ENCODE measurements at places on chromosomes 4 and X. TPM values are rescaled to one million over a fixed set of nuclear protein-coding genes. Genes with fewer than 3 reads are reported as not detected.

The RNF212 gene
- total RNA-seq = 7.2 TPM

The CYSLTR1 gene
- 2.8 TPM for total RNA-seq

The RNF150 gene
- 3.1 TPM for total RNA-seq

The SPIN4 gene
- 7.6 TPM for total RNA-seq

The LNX1 gene
- 2.5 TPM for total RNA-seq

The CXCL5 gene
- total RNA-seq = 35.0 TPM

The TMPRSS11A gene
- not detected for total RNA-seq

The ZMAT1 gene
- 3.4 TPM for total RNA-seq

The ANK2 gene
- 31.5 TPM for total RNA-seq

The AADAT gene
- total RNA-seq = 11.6 TPM

The VEGFC gene
- 11.9 TPM for total RNA-seq

The RAB41 gene
- not detected for total RNA-seq

The CDS1 gene
- total RNA-seq = 25.7 TPM

The GAGE12E gene
- total RNA-seq = not detected

The HPRT1 gene
- total RNA-seq = 26.9 TPM

The CYLC1 gene
- total RNA-seq = not detected

The CT45A5 gene
- not detected for total RNA-seq

The CLGN gene
- 0.55 TPM for total RNA-seq

The TMPRSS11F gene
- not detected for total RNA-seq

The DAPP1 gene
- total RNA-seq = 4.1 TPM

The PAGE2 gene
- not detected for total RNA-seq

The SLC10A6 gene
- total RNA-seq = 0.76 TPM

The ARAF gene
- 93.1 TPM for total RNA-seq

The SPANXB1 gene
- total RNA-seq = not detected

The ARHGEF9 gene
- 26.8 TPM for total RNA-seq

The PPEF2 gene
- total RNA-seq = not detected

The RTL5 gene
- 13.3 TPM for total RNA-seq

The SLC9A7 gene
- 10.5 TPM for total RNA-seq

The RGS12 gene
- 30.4 TPM for total RNA-seq

The TRIM75 gene
- total RNA-seq = not detected

The PDGFRA gene
- total RNA-seq = 50.3 TPM

The POU3F4 gene
- total RNA-seq = not detected

The TBCK gene
- 36.1 TPM for total RNA-seq

The ABLIM2 gene
- 8.8 TPM for total RNA-seq

The FOXR2 gene
- not detected for total RNA-seq

The SPATA4 gene
- 0.84 TPM for total RNA-seq

The QRFPR gene
- total RNA-seq = not detected

The TBC1D8B gene
- 10.2 TPM for total RNA-seq

The CAPN6 gene
- 0.29 TPM for total RNA-seq

The SSX2B gene
- not detected for total RNA-seq

The IGBP1 gene
- 33.7 TPM for total RNA-seq

The FGF5 gene
- 0.05 TPM for total RNA-seq

The IL9R gene
- 1.8 TPM for total RNA-seq

The OCIAD2 gene
- total RNA-seq = 82.2 TPM
